ENCODE measurements at places on chromosomes 12 and 14. TPM values are rescaled to one million over a fixed set of nuclear protein-coding genes. Genes with fewer than 3 reads are reported as not detected.

DNA sequence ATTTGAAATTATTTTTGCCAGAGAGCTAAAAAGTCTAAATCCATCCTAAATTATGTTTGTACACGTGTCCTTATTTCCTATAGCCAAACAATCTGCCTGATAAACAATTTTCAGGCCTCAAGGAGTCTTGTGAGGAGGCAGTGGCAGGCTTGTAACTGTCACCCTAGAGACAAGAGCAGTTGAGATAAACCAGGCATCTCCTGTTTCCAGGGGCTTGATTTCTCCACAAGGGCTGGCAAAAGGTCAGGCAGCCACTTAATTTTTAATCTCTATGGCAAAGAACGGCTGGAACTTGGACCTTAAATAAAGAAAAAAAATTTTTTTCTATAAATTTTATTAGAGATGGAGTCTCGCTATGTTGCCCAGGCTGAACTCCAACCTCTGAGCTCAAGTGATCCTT, 15.5 kb downstream of the PKP2 start:
- DNase-seq: no peak
- H3K27ac ChIP-seq: no peak overlapping the region
- H3K36me3 ChIP-seq: no peaks in the 10 kb centered on the region
- H3K4me1 ChIP-seq: no peaks in the 10 kb centered on the region

DNA sequence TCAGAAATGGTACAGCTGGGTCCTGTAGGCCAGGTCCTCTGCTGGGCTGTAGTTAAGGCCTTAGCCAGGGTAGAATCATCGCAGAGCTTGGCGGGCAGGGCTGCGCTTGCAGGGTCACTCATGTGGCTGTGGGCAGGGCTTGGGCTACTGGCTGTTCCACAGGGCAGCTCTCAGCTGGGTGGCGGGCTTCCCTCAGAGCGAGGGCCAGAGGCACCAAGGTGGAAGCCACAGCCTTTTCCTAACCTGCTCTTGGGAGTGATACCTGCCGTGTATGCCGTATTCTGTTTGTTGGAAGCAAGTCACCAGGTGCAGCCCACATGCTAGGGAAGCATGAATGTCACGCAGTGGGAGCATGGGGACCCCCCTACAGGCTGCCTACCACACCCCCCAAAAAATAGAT, 69.8 kb upstream of the RIN3 start:
- H3K36me3 ChIP-seq: no peaks in the 10 kb centered on the region
- H3K4me1 ChIP-seq: no peaks in the 10 kb centered on the region
- H3K27ac ChIP-seq: no peak overlapping the region
- no peak overlapping the region for H3K4me3 ChIP-seq
- no peaks in the 10 kb centered on the region for H3K27me3 ChIP-seq

- no peaks in the 10 kb centered on the region for H3K27me3 ChIP-seq
- no peak overlapping the region for H3K4me3 ChIP-seq
- H3K4me1 ChIP-seq: no peaks in the 10 kb centered on the region
Measured at GRCh38 chr12:54525383-54525782, 24.0 kb upstream of the PDE1B start.

DNA sequence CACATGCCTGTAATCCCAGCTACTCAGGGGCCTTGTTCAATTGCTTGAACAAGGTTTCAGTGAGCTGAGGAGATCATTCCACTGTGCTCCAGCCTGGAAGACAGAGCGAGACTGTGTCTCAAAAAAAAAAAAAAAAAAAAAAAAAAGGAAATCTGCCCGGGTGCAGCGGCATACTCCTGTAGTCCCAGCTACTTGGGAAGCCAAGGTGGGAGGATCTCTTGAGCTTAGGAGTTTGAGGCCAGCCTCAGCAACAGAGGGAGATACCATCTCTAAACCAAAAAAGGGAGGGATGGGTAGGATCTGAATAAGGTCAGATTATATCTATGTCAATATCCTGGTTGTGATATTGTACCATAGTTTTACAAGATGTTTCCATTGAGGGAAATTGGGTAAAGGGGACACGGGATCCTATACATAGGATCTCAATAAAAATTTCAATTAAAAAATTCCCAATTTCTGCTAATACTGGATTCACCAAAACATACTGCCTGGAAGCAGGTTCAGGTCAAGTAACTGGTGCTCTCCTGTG, 76.4 kb downstream of the BORCS5 start:
- no peak for DNase-seq
- H3K36me3 ChIP-seq: no peaks in the 10 kb centered on the region

NRL gene
- 4.9 TPM for total RNA-seq

SLC38A2 gene
- 189 TPM for total RNA-seq

Measured in kidney (tissue), 22 donors.